Stimulated activated CD4-positive, alpha-beta T cell treated with anti-CD3 and anti-CD28 coated beads, TNF-alpha, amount 100 ng/mL, for 1 hour (primary cell): ENCODE measurements at places on chromosomes 2 and 18.
A peak's percentile ranks its signal among the peaks of the same experiment; 100 is the strongest.

- peak; percentile 24 for DNase-seq
These were observed 33.6 kb upstream of the PTMA start for GRCh38 chr2:231674587-231675338.

DNA sequence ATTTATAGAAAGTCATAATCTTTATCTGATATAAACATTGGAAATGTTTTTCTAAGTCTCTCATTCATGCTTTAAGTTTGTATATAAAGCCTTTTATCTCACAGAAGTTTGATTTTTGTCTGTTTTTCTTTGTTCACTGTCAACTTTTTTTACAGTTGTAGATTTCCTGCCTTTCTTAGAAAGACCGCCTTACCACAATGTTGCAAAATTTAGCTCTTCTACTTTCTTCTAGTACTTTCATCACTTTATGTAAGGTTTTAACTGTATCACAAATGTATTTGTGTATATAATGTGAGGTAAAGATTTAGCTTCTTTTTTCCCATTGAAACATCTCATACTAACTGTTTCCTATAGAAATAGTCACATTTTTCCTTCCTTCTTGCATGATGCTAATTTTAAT is 136.1 kb downstream of the DNAH6 start:
- no peak for DNase-seq

DNA sequence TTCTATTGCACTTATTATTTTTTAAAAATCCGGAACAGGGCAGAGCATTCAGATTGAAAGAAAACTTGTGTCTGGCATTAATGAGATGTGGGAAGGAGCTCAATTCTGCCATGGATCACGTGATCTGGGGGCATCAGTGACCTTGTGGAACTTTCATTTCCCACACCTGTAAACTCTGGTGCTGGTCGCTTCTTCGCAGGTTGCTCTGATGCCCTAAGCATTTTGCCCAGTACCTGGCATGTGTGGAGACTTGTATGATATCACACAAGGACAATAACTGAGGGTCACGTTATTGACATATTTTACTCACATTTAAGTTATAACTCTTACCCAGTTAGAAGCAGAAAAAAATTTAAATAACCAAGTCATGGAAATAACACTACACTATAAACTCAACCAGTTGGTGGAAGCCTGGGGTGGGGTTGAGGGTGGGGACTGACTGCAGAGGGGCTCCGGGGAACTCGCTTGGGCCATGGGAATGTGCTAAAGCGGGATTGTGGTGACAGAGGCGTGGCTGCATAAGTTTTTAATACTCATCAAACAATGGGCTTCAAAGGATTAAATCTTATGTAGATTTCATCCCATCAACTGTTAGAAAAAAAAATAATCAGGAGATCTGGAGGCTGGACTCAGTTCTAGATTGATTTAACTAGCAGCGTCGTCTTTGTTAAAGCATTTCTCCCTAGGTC is 36.5 kb downstream of the ST3GAL5 start:
- no peak for DNase-seq

DNA sequence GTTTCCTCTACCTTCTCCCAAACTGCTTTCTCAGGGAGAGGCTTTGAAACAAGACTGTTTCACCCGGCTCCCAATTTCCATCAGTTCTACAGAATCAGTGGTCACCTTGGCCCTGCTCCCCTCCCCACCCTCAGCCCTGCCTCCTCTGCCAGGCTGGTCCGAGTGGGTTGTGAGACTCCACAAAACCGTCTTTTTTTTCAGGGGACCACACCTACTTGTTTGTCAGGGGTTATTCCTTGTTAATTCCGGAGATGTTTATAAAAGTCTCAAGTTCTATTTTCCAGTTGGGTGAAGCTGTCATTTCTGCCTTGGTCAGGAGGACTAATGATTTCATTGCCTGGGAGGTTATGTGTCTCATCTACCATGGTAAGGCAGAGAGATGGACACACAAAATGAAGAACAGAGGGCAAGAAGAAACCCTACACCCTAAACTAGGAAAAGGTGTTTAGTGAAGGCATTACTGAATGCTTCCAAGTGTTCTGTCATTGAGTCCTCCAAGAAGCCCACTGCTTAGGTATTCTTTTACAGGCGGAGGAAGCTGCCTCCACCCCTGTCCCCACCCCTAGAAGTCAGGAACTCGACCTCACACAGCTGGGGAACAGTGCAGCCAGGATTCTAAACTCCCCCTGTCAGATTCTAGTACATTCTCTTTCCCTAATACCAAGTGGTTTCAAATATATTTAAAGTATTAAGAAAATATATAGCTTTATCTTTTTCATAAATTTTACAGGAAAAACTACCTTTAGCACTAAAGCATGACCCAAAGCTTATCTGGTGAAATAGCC is 46.3 kb downstream of the COPS8 start:
- no peak for DNase-seq

- DNase-seq = no peak
These were observed 1040.3 kb downstream of the TSN start for GRCh38 chr2:122795763-122796162.

DNA sequence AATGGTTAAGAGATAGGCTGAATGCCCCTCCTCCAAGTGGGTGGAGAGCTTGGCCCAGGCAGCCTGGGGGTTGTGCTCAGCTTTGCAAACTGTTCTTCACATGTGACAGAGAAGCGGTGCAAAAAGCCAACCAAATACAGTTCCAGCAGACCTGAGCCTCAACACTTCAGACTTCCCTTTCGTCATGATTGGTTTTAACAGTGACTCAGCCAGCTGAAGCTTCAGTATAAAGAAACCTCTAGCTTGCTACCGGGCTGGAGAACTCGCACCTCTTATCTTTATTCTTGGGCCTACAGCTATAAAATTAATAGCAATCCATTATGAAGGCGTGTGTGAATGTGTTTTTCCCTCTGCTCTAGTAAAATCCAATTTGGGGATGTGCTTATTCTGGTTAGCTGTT is 20.0 kb downstream of the SETBP1 start:
- DNase-seq = no peak

DNA sequence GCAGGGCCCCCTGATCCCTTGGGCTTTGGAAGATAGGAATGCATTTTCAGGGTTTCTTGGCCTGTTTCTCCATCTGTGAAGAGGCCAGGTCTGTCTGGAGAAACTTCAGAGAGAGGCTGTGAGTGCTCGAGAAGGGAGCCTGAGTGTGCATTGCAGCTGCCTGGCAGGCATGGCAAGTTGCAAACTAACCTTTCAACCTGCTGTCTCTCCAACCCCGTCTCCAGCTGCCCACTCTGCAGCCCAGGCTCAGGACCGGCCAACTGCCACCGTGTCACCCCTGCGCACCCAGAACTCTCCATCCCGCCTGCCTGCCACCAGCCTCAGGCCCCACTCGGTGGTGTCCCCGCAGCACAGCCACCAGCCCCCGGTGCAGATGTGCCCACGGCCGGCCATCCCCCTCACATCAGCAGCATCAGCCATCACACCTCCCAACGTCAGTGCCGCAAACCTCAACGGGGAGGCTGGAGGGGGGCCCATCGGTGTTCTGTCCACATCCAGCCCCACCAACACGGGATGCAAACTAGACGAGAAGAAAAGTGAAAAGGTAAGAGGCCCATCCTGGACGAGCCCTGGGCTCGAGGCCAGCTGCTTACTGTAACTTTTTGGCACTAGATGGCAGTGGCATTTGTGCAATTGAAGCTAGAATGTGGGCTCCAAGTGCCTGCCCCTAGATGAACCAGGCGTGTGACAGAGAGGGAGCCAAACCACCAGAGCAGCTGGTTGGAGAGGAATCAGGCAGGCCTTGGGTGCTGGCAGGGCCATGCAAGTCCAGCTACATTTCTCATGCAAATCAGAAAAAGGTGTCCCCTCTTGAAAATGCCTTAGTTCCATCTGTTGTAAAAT is 164.6 kb downstream of the SEPTIN10 start:
- DNase-seq = no peak

GRCh38 chr18:11751341-11752115 is 62.5 kb downstream of the GNAL start:
- DNase-seq = no peak

DNA sequence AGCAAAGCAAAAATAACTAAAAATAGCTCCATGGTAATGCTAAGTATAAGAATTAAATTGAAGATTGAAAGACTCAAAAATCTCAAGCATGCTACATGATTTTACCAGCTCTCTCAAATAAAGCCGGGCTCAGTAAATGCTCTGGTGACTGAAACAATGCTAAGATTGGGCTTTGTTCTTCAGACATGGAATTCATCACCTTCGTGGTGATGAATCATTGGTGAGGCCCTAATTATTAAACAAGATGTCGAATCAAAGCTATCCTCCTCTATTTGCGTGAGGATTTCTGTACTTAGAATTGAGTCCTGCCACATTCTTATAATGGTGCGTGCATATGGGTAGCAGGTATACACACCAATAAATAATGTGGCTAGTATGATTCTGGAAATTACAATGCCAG is 58.8 kb upstream of the LRRTM1 start:
- DNase-seq = no peak

DNA sequence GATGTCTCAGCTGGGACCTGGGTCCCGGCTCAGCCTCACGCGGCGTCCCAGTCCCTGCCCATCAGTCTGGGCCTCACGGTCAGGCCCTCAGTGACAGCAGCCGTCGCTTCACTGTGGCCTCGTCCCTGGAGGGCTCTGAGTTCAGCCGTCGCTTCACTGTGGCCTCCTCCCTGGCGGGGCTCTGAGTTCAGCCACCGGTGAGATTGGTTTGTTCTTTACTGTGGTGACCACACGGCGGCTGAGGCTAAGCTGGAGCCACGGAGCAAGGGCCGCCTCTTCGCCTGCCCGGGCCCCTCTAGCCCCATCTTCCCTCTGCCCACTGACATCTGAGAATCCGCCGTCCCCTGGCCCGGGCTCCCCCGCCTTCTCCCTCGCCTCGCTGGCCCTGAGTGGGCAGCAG is 51.2 kb downstream of the NFATC1 start:
- DNase-seq = no peak

DNA sequence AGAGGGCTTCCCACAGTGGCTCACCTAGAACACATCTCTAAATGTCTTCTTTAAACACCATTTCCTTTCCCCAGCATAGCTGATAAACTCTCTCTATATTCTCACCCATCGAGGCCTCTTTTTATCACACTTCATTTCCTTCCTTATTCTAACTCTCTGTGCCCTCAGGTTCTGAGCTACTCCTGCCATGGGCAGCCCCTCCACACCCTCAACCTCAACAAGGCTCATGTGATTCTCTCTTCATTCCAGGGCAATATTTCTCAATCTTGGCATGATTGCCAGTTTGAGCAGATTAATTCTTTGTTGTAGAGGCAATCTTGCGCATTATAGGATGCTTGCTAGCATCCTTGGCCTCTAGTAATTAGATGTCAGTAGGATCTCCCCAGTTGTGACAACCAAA is 999.1 kb downstream of the TSN start:
- no peak for DNase-seq

- DNase-seq = no peak
These were observed 44.1 kb downstream of the MRPS5 start for GRCh38 chr2:95077530-95077825.

DNA sequence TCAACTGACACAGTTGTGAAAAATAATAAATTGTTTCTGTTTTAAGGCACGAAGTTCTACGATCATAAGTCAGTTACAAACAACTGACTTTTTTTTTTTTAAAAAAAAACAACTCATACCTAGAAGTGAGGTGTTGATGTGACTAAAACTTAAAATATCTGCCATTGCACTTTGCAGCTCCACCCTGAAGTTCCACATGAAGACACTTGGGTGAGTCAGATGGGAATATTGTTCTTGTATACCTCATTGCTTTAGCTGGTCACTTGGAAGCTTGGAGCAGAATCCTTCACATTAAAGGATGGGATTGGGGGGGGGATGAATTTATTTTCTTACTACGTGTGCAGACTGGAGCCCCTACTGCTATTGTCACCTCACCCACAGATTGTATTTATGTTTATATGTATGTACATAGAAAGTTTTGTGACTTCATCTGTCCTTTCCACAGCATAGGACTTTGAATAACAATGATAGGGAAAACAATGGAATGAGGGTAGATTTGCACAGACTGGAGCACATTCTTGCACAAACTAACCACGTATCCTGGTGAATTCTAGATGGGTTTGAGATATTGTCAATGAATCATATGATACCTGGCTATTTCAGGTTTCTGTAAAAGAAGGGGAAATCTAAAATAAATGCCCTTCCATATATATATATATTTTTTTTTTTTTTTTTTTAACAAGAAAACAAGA is 57.9 kb upstream of the ARHGAP15 start:
- no peak for DNase-seq

GRCh38 chr2:47402805-47403608 is at the start of gene MSH2:
Gene MSH2 (plus strand): TSS chr2:47403156. CDS start chr2:47403192, 36 bp downstream.
- peak; percentile 88 for DNase-seq

DNA sequence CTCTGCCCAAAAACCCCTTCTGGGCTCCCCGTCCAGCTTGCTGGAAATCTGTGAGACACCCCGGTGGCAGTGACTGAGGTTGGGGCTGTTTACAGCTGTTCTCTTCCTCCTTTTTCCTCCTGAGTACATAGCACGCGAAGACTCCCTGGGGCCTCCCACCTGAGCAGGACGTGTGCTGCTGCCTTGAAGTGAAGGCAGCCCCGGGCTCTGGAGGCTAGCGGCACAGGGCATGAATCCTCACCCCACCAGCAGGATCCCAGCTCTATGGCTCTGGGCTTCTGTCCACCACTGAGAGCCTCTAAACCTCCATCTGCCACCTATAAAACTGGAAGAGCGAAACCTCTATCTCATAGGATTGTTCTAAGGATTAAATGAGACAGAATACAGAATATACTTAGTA is 182.5 kb downstream of the TMEM163 start:
- no peak for DNase-seq

- DNase-seq = no peak
These were observed 241.4 kb upstream of the ACVR2A start for GRCh38 chr2:147603447-147603846.

DNA sequence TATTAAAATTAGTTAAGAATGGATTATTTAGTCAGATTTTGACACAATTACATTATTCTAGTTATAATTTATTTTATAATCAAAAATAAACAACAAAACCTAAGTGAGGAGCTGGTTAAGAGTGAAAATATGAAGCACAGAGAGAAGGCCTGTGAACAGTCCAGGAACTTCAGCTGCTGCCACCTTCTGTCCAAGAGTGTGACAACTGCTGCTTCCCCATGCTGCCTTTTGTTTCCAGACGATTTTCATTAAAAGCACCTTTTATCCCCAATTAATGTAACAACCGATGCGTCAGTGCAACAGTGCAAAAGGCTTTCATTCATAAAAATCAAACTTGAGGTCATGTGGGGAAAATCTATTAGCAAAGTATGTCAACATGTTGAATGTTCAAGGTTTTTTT is 363.6 kb downstream of the CTNNA2 start:
- no peak for DNase-seq

- DNase-seq = no peak
These were observed 23.5 kb upstream of the DNMT3A start for GRCh38 chr2:25365241-25365640.

DNA sequence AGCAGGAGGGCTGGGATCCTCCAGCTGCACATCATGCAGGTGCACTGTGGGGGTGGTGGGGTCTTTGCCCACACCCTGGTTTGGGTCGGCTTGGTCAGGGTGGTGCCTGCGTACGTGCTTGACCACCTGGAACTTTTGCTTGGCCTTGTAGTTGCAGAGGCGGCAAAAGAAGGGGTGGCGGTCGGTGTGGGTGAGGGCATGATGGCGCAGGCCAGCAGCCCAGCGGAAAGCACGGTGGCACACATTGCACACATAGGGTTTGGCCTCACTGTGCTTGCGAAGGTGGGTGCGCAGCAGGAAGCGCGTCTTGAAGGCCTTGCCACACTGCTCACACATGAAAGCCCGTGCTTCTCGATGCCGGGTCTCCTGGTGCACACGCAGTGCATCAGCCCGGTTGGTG is 21.1 kb downstream of the ZNF142 start:
- no peak for DNase-seq

- DNase-seq = no peak
These were observed 127.9 kb upstream of the SH3BP4 start for GRCh38 chr2:234823877-234824376.

- no peak for DNase-seq
These were observed 10.8 kb downstream of the ALPP start for GRCh38 chr2:232389327-232389726.

- no peak for DNase-seq
These were observed 33.8 kb downstream of the SDC1 start for GRCh38 chr2:20190876-20191713.
